ENCODE measurements at places on chromosomes 7 and 10.

GRCh38 chr7:47368190-47368812 is 213.6 kb downstream of the TNS3 start:
- DNase-seq = no peak

DNA sequence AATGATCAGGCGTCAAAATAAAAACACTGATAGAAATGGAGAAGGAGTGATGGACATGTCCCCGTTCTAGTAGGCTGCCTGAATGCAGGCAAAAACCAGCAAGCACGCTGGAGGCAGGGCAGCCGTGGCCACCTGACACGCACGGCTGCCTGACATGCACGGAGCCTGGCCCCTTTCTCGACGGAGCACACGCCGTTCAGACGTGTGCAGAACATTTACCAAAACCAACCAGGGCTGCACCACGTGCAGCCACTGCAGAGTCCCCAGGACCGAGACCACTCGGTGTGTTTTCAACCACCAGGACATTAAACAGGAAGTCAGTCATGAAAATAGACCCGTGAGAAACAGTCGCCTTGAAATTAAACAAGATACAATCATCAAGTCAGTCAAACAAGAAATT is 61.9 kb upstream of the NKX6-2 start:
- DNase-seq = no peak

- DNase-seq = no peak
Observed at GRCh38 chr10:50567384-50567783, 56.4 kb downstream of the SGMS1 start.

DNA sequence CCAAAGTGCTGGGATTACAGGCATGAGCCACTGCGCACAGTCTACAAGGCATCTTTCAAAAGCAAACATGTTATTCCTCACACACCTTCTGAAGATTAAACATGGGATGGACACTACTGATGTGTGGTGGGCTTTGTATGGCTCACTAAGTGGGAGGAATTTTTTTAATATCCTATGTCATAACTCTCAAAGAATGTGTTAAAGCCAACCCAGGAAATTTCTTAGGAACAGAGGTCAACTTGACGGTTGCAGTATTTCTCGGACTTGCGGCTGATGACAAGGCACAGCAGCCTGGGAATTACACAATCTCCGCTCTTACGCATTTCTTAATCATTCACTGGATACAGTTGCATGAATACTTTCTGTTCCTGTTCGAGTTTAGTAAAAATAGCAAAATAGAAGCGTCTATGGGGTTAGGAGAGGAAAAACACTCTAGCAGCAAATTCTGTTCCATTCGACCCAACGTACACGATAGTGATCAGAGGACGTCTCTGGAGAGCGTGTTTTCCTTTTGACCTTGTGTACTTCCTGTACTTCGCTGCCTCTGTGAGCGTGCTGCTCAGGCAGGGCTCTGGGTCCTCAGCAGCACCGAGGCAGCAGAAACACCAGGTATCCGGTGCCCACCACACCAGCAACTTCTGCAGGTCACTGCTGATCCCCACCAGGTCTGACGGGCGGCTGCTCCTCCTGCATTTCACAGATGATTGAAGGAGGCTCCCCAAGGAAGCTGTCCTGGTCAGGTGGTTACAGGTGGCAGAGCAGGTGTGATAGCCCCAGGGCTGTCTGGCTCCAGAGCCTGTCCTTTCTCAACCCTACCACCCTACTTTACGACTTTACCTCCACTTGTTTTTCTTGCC is 26.4 kb upstream of the SRGN start:
- no peak for DNase-seq

DNA sequence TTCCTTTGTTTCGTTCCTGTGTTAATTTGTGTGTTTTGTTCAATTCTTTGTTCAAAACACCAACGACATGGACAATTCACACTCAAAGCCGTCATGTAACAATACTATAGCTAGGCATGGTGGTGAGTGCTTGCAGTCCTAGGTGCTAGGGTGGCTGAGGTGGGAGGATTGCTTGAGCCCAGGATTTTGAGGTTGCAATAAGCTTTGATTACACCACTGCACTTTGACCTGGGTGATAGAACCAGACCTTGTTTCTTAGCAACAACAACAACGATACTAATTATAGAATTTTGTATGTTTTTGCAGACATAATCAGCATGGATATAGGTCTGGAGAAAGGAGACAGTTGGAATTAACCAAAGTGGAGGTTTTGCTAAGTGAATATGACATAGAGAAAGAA is 936.2 kb downstream of the PCDH15 start:
- DNase-seq = no peak

- no peak for DNase-seq
Observed at GRCh38 chr10:124629415-124629814, 114.8 kb downstream of the FAM53B start.

DNA sequence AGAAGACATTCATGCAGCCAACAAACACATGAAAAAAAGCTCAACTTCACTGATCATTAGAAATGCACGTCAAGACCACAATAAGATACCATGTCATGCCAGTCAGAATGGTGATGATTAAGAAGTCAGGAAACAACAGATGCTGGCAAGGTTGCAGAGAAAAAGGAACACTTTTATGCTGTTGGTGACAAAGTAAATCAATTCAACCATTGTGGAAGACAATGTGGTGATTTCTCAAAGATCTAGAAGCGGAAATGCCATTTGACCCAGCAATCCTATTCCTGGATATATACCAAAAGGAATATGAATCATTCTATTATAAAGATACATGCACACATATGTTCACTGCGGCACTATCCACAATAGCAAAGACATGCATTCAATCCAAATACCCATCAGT is 77.6 kb downstream of the C10orf90 start:
- DNase-seq = no peak

GRCh38 chr7:119175911-119176627 is 951.6 kb downstream of the ANKRD7 start:
- peak; percentile 79 for DNase-seq

DNA sequence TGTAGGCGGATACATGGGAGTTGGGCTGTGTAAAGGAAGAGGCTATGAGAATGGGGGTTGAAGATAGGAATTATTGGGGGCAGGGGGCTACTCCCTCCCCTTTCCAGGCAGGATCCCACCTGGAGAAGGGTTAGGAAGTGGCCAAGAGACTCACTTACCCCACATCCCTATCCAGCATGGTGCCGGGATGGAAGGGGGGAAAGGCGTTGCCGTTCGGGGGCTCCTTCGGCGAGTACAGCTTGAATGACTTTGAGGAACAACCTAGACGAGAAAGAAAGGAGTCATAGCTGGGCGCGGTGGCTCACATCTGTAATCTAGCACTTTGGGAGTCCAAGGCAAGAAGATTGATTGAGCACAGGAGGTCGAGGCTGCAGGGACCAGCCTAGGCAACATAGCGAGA is 8.9 kb downstream of the LDB1 start:
- DNase-seq = no peak

DNA sequence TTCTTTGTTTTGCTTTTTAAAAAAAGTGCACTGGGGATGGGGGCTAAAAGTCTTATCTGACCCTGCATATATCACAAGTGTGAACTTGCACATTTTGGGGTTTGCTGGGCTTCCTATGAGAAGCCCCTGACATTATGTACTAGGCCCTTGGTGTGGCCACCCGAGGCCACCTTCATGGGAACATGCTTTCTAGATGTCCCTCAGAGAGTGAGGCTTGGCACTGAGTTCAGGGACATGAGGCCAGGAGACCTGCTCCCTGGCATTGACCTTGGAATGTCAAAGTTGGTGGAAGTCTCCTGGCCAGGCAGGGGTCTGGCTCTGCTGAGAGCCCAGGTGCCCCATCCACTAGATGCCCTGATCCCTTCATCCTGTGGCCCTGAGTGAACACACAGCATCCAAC is 536.2 kb downstream of the TCERG1L start:
- no peak for DNase-seq

DNA sequence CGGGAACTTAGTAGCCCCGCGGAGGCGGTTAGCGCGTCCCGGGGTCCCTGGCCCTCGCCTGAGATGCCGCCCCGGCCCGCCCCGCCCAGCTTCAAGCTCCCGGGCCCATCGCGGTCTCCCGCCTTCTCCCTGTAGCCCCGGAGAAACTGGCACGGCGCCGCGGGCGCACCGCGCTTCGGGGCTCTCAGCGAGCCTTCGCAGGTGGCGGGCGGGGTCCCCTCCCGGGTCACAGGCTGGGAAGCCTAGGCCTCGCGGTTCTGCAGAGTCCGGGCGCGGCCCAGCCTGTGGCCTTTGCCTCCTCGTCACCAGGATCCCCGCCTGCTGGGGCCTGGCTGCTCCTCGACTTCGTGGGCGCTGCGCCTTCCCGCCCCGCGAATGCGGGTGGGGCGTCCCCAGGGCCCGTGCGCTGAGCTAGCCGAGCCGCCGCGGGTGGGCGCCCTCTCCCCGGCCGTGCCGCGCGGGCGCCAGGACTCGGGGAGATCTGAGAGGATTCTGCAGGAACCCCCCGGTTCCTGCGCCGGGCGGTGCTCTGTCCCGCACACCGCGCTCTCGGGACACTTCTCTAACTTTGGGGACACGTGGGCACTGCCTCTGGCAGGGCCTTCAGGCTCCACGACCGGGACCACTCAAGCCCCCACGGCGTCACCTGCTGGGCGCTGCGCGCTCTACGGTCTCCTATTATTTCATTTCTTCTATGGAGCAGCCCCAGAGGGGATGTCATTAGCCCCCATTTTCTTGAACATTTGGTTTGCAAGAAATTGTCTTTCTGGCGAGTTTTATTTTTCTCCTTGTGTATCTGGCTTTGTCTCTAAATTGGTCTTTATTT is 682 bp upstream of the RGS10 start:
- peak; percentile 54 for DNase-seq

DNA sequence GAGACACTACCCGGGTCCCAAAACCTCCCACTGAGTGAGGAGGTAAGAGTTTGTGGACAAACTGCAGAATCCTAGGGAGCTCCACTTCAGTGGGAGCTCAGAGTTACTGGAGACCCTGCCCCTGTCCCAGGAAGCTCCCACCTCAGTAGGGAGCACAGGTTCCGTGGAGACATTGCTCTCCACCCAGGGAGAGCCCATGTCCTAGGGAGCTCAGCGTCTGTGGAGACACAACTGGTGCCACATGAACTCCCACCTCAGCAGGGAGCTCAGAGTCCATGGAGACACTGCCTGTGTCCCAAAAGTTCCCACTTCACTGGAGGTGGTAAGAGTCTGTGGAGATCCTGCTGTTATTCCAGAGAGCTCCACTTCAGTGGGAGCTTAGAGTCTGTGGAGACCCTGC is 6.3 kb downstream of the MYO1G start:
- DNase-seq = no peak

GRCh38 chr7:130435311-130435854 is 5.4 kb downstream of the CEP41 start:
- no peak for DNase-seq

GRCh38 chr10:30045961-30046360 is 13.4 kb downstream of the JCAD start:
- no peak for DNase-seq

DNA sequence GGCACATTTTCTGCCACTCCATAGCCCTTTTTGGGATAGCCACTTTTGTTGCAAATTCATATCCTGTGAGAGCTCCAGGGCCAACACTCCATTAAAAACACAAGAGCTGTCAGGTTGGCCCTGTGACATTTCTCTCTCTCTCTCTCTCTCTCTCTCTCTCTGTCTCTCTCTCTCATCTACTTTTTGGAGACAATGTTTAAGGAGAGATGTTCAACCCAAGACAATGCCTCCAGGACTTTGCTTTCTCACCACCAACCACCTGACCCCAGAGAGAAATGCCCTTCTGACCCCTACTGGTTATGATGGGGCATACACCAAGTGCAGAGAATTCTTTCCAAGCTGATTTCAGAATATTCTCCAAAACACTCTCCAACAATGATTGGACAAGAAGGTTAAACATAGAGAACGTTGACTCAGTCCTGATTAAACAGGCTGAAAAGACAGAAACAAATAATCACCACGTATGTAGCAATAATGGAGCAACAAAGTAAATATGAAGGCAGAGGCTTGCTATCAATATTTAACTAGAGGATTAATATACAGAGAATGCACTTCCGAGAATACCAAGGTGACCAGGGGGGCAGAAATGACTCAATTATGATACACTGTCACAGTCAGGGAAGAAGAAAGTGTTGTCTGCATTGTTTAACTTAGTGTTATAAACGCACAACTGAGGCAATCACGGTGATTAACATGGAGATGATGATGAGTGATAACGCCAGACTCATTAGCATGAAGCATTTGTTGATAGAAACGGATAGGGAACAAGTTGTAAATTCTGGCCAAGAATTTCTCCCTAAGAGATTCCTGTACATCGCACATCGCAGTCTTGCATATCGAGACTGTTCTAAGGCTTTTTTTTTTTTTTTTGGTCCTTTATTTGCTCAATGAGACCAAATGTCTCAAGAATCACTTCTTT is 178.5 kb downstream of the NRP1 start:
- peak; percentile 28 for DNase-seq

DNA sequence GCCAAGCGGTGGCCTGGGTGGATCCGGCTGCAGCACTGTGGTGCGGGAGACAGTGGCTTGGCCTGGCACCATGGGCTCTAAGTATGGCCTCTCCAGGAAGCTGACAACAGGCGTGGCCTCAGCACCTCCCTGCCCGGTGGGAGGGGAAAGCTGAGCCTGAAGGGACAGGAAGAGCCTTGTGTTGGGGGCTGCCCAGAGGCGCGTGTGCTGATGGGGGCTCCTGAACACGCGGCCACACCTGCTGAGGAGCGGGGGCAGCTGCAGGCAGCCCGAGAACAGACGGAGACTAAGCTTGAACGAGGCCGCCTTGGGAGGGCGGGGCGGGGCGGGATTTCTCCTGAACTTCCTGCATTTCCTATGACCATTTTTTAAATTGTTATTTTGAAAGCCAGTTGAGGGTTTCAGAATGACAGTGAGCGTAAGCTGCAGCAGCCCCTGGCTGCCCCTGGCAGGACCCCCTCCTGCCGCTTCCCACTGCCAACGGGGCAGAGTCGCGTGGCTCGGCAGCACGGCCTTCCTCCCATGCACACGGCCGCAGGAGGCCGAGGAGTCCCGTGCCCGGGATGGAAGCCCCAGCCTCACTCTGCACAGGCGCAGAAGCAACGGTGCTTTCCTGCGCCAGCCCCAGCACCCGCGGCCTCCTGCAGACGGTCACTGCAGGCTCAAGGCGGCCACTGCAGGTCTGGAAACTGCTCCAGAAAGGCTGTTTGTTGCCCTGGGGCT is 43.2 kb downstream of the DPYSL4 start:
- DNase-seq = no peak

DNA sequence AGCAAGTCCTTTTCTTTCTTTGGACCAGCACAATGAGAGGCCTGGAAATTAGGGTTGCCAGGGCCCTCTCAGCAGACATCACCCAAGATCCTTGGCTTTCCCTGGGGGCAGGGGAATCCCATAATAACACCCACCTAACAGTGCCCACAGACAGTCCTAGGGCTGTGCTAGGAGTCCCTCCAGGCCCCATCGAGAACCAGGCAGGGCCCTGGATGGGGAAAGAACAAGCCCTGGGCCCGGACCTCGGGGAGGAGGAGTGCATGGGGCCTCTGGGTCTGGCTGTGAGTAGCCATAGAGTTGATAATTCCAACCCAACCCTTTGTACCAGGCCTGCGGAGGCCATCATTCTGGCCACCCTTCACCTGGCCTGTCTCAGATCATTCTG is 201.2 kb upstream of the ZMIZ1 start:
- DNase-seq = no peak

DNA sequence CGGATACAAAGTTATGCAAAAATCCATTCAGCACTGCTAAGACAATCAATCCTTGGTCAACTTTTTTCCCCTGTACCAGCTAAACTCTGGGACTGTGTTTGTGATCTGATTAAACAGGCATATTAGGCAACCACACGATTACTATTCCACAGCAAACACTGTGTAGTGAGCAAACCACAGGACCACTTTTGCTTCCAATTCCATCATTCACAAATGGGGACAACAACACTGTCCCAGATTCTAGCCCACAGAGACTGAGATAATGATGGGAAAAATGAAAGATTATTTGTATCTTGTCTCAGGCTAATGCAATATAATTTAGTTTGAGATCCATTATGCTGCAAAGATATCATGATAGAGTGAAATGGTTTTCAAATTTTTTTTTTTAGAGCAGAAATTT is 163.7 kb upstream of the AOAH start:
- DNase-seq = no peak
